ENCODE measurements at places on chromosomes 5 and 9. TPM values are rescaled to one million over a fixed set of nuclear protein-coding genes. Genes with fewer than 3 reads are reported as not detected.
A peak's percentile ranks its signal among the peaks of the same experiment; 100 is the strongest.

EGFLAM gene
- not detected for total RNA-seq

DNA sequence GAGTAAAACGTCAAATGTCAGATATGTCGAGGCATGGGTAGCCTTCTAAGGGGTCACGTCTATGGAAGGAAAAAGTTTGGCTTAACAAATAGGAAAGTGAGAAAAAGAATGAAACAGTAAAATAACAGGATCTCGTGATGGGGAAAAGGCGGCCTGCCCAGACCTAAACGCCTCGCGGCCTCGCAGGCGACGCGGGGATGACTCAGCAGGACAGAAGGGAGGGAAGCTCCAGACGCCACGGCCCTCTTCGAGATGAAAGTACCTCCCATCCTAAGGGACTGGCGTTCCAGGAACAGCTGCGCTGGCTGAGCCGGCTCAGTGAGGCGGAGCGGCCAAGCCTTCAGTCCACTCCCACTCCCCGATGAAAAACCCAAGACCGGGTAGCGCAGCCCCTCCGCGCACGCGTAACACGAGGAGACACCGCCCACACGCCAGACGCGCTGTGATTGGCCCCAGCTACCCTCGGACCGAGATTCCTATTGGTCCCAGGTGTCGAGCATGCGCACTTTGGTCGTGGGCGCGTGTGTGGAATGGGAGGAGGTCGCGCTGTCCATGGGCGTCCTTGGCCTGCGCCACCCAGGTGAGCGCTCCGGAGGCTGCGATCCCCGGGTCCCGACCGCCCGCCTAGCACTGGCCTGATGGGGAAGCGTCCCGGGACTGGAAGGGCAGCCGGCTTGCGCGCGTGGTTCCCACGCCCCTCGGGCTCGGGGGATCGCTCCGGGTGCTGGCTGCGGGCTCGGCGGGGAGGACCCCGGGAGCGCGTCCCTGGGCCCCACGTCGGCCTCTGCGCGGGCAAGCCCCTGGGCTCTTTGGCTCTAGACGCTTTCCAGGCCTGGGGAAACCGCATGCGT lies 588.5 kb downstream of the MTRR start:
- no peaks in the 10 kb centered on the region for H3K36me3 ChIP-seq
- DNase-seq = peak; percentile 83
- no peaks in the 10 kb centered on the region for H3K27me3 ChIP-seq
- H3K27ac ChIP-seq = peak overlapping the region; percentile 56
- peak overlapping the region; percentile 75 for H3K4me3 ChIP-seq
- H3K4me1 ChIP-seq = peaks cover 3% of the 10 kb centered on the region

C9orf50 gene
- total RNA-seq = not detected

GRCh38 chr5:27216367-27216950 lies 178.1 kb upstream of the CDH9 start:
- H3K36me3 ChIP-seq = no peaks in the 10 kb centered on the region
- no peaks in the 10 kb centered on the region for H3K27me3 ChIP-seq
- no peak overlapping the region for H3K4me3 ChIP-seq
- no peaks in the 10 kb centered on the region for H3K4me1 ChIP-seq
